Vagina (tissue), 2 donors: ENCODE measurements at places on chromosomes 1 and 21. TPM values are rescaled to one million over a fixed set of nuclear protein-coding genes. Genes with fewer than 3 reads are reported as not detected.

Gene ASCL5
- total RNA-seq, result not detected

Gene KLF17
- total RNA-seq, result 0.25 TPM

DNA sequence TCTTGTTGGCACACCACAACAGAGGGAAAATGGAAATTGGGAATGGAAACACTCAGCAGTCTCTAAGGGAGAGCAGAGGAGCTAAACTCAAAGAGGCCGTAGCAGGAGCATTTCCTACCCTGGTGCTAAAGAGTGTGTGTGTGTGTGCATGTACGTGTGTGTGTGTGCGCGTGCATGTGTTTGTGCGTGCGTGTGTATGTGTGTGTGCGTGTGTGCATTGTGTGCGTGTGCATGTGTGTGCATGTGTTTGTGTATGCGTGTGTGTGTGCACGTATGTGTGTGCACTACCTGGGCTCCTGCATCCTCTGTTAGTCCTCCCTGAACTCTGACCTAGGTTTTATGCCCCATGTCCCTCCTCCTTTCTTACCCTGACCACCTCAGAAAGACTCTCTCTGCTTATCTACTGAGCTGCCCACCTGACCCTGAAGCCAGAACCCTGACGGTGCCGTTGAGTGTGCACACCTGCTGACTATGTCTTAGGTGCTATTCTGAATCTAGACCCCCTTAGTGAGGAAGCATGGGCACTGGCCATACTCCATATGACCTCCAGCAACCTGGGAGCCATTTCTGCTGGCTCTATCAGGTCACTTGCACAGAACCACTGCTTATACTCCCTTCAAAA, 157.1 kb upstream of the HMGB4 start:
- no peaks in the 10 kb centered on the region for H3K27me3 ChIP-seq
- no peak overlapping the region for H3K4me3 ChIP-seq
- H3K27ac ChIP-seq, result no peak overlapping the region
- no peaks in the 10 kb centered on the region for H3K4me1 ChIP-seq
- DNase-seq, result no peak

DNA sequence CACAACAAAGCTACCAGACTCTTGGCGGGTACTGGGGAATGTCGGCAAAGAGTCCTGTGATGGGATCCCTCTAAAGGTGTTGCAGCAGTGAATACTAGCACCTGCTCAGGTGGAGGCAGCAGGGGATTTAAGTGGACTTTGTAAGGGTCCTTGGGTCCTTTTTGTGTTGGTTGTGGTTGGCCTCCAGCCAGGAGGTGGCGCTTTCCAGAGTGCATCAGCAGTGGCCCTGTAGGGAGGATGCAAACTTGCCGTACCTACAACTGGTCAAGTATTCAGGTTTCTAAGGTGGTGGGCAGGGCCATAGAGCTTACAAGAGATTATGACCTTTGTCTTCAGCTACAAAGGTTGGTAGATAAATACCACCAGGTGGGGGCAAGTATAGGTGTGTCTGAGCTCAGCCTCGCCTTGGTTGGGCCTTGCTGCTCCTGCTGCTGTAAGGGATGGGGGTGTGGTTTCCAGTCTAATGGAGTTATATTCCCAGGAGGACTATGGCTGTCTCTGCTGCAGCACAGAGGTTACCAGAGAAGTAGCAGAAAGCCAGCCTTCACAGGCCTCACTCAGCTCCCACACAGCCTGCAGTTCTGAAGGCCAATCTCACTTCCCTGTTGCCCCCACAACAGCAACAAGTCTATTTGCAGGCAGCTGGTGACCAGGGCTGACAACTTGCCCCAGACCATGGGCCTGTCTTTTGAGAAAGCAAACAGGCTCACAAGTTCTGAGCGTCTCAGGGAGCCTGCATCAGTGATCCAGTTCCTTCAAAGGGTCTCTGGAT, 7.3 kb downstream of the OR2M5 start:
- no peak overlapping the region for H3K27ac ChIP-seq
- H3K36me3 ChIP-seq, result no peaks in the 10 kb centered on the region
- no peak for DNase-seq
- no peaks in the 10 kb centered on the region for H3K4me1 ChIP-seq

GRCh38 chr1:6309564-6309963, 48.7 kb upstream of the GPR153 start:
- H3K27me3 ChIP-seq, result no peaks in the 10 kb centered on the region
- no peaks in the 10 kb centered on the region for H3K36me3 ChIP-seq
- no peaks in the 10 kb centered on the region for H3K4me1 ChIP-seq
- no peak overlapping the region for H3K4me3 ChIP-seq
- no peak overlapping the region for H3K27ac ChIP-seq
- no peak for DNase-seq
